IMR-90 (cell line): ENCODE measurements at places on chromosomes 6 and 20. TPM values are rescaled to one million over a fixed set of nuclear protein-coding genes. Genes with fewer than 3 reads are reported as not detected.

- no peak for DNase-seq
These were observed 470.9 kb downstream of the TFAP2A start for GRCh38 chr6:9943986-9944385.

DNA sequence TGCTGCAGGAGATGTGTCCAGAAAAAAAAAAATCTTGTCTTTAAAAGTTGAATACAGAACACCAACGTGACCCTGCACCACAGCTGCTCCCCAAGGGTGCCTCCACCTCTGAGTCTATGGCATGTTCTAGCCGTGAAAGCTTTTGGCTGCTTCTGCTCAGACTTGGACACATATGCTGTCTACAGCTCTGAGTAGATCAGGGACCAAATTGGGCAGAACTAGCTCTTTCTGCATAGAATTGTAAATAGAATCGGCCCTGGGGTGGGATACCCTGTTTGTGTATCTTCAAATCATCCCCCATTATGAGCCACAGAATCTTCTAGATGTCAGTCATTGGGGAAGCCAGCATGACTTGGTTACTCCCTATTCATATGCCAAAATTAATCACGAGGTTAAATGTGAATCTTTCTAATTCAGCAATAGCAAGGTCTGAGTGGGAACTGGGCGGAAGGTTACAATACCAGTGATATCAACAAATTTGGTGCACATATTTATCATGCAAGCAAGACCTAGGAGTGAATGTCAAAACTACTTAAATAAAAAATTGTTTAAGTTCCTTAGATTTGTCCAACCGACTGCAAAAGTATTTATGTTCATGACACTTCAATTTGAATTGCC, 302.8 kb downstream of the KIF16B start:
- no peak for DNase-seq

- DNase-seq: no peak
These were observed 714.1 kb downstream of the DHX35 start for GRCh38 chr20:39676241-39676640.

GRCh38 chr20:49118307-49118706, 69.8 kb downstream of the STAU1 start:
- DNase-seq: no peak

DNA sequence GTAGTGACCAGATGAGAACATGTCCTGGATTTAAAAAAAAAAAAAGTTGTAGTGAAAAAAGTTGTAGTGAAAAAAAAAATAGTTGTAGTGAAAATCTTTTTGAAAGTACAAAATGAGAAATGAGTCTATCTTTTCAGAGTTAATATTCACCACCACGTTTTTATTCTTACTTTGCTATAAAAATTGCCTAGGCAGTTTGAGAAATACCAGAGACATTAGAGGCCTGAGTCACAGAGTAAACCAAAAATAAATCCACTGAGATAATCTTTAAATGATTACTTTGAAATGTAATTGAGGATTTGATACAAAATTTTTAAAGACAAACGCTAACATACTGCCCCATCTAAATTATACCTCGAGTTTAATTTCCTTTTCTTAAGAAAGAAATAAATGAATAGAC, 101.2 kb upstream of the TIAM2 start:
- DNase-seq: peak; percentile 38

DNA sequence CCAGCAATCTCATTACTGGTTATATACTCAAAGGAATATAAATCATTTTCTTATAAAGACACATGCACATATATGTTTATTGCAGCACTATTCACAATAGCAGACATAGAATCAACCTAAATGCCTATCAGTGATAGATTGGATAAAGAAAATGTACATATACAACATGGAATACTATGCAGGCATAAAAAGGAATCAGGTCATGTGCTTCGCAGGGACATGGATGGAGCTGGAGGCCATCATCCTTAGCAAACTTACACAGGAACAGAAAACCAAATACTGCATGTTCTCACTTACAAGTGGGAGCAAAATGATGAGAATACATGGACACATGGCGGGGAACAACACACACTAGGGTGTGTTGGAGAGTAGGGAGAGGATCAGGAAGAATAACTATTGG, 58.1 kb upstream of the FBXO30 start:
- no peak for DNase-seq

- peak; percentile 69 for DNase-seq
These were observed 203.5 kb downstream of the KCNQ5 start for GRCh38 chr6:72825315-72825911.

DNA sequence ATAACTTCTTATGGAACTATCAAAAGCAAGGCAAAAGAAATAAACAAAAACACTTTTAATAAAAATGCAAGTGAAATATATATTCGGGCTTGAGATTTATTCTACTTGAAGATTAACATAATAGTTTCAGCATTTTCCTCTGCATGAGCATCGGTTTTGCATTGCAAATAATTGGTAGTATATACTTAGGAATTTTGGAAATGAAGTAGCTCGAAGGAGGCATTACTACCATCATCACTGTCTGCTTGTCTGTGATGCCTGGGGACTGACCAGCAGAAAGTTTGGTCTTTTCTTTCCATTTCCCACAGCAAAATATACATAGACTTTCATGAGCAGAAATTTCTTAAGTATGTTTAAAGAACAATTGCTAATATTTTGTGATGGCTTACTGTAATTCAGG, 570.7 kb downstream of the HTR1B start:
- no peak for DNase-seq

DNA sequence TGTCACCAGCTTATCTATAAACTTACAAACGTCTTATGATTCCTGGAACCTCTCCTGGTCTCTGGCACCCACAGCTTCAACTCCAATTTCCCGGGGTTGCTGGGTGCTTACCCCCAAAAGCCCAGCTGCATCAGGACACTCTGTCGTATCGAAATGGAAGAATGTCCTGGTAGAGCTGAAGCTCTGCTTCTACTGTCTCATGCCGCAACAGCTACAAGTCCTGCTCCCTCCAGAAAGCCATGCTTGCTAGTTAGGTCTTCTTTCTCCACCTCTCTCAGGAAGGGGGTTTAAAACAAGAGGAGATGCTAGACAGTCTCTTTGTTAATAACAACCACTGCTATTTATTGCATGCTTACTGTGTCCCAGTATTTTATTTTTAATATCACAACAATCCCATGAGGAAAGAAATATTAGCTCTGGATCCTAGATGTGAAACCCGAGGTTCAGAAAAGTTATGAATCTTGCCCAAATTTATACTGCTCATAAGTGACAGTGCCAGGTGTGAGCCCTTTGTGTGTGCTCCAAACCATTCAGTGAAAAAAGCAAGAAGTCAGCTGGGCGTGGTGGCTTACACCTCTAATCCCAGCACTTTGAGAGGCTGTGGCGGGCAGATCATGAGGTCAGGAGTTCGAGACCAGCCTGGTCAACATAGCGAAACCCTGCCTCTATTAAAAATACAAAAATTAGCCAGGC, 82.3 kb upstream of the GCM1 start:
- no peak for DNase-seq

DNA sequence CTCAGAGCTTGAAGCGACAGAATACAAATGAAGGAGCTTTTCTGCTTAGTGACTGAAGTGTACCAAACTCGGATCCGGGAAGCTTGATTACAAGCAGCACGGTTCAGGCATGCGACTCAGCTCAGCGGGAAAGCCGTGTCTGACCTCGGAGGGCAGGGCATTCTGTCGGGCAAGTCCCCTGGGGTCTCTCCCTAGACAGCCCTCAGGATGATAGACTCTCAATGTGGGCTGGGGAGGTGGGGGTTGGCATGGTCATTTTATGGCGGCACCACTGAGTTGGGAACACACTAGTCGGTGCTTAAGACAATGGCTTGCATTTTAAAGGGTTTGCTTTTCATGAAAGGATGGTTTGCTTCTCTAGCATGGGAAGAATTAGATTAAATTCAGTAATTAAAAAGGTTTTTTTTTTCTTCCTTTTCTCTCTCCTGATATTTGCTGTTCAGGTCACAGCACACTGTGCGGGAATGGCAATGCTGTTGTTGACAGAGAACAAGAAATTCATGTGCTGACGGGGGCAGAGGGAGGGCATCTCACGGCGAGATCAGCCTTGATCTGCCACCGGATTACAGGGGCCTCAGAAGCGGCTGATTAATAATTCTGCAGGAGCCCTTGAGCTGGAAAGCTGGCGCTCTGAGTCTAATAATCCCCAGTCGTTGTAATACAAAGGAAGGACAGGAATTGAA, 80.7 kb upstream of the TRAF3IP2 start:
- DNase-seq: no peak

DNA sequence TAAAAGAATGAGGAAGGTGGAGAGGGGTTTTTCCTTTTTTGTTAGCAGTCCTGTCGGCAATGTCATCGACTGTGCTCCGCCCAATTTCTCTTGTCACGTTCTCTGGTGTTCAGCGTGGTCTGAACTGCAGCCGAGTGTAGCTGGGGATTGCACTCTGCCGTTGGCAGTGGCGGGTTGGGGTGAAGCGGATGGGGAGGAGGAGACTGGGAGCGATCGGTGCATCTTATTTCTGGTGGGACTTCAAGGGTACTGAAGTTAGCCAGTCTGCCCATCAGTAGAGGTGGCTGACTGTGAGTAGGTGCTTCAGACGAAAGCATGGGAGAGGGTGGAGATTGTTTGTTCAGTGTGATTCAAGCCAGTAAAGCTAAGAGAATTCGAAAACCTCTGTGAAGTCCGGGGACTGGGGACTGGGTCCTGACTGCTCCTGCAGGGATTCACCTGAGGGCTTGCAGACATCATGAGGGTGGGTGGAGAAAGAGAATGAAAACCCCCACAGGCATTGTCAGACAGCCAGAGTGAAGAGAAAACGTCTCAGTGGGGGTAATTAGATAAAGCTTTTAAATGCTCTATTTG, 5.1 kb downstream of the RREB1 start:
- DNase-seq: no peak

GRCh38 chr6:26323525-26324294, 41.3 kb upstream of the BTN3A2 start:
- DNase-seq: no peak

GRCh38 chr20:19497064-19497463, 261.0 kb upstream of the RIN2 start:
- DNase-seq: peak; percentile 6

- no peak for DNase-seq
These were observed at the start of gene TCF15 for GRCh38 chr20:610130-611046. Gene TCF15, minus strand, starts transcription at chr20:610309. Its CDS starts 72 bp downstream, at chr20:610237.

GRCh38 chr20:25495189-25495824, 87.8 kb downstream of the GINS1 start:
- DNase-seq: no peak

DNA sequence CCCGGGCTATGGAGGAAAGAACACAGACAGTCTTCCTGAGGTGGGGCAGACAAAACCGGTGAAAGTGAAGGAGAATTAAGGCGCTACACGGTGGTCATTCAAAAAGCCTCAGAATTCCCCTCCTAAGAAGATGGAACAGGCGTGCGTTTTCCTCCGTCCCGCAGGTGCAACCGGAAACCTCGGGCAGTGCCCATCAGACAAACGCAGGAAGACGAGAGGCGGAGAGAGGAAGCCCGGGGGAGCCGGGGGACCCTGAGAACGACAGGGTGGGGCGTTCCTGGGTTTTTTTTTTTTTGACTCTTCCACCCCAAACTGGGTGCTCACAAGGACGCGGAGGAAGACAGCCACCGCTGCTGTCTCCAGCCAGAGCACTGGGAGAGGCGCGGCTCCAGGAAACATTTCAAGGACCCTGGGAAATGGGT, 25.4 kb downstream of the TTLL2 start:
- no peak for DNase-seq

GRCh38 chr6:125789576-125790357, 993 bp upstream of the NCOA7 start:
- peak; percentile 44 for DNase-seq

DNA sequence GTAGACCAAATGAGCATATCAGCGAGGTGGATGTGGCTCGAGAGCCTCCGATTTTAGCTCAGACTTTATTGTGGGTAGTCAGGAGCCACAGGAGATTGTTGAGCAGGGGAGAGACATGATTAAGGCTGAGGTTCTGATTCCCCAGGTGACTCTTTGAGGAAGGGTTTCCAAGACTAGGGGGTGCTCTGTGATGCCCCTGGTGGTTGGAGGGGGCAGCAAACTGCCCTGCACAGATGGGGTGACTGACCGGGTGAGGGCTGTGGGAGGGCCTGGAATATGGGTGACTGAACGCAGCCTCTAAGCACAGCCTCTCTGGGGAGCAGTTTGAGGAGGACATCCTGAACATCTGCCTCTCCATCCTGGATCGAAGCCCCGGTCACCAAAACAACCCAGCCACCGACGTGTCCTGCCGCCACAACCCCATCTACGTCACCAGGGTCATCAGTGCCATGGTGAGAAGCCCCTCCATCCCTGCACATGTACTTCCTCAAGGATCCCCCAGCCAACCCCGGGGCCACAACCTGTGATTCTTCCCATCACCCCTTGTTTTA, 17.0 kb downstream of the TGM6 start:
- DNase-seq: no peak

DNA sequence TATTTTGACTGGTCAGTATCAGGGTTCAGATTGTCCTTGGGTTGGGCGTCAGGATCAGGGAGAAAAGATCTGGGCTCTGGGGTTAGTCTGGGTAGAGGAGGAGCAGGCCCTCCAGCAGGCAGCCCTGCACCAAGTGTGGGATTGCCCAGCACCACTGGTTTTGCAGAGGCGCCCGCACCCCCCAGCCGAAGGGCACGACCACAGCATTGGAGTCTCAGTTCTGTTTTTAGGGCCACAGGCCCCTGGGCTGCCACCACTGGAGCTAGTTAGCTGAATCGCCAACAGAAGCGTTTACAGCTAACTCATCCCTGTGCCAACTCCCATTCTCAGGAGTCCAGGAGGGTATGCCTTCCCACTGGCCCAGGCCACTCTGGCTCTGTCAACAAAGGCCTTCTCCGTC, 84.2 kb downstream of the TCP11 start:
- no peak for DNase-seq

DNA sequence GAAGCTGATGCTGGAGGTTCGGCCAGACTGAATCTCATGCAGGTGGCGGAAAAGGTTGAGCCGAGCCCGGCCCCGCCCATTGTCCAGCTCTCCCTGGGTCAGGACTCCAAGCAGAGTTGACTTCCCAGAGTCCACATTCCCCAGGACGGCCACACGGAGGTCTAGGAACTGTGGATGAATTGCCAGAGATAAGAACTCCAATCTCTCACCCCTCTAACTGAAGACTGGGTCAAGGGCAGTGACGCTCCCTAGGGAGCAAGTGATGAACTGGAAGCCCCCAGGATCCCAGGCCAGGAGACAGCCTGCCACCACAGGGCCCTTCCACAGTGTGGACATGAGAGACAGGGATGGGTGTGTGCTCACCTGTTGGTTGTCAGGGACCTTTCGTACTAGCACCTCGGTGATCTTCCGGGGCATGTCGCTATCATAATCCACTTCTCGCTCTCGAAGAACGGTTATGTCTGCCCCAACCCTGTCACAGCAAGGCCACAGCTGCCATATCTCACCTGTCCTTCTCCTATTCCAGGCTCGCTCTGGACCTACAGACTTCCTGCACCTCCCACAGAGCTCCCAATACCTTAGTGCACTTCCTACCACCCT, 3.6 kb downstream of the GTPBP2 start:
- DNase-seq: no peak

GRCh38 chr6:50030350-50030749, 8.6 kb upstream of the DEFB110 start:
- DNase-seq: no peak

GRCh38 chr6:90304308-90304707, 7.7 kb upstream of the BACH2 start:
- no peak for DNase-seq

- DNase-seq: peak; percentile 27
These were observed 191.2 kb upstream of the SOX4 start for GRCh38 chr6:21402368-21402767.

SIRPG gene
- not detected in 2 replicates for polyA plus RNA-seq

UBE2C gene
- 120 and 124 TPM in 2 replicates for polyA plus RNA-seq

MATN4 gene
- polyA plus RNA-seq: 0.12 and 0.13 TPM in 2 replicates

LAMA4 gene
- 28.9 and 33.9 TPM in 2 replicates for polyA plus RNA-seq

C6orf52 gene
- polyA plus RNA-seq: 0.31 TPM in 1 of 2 replicates, not detected in the other

PRKN gene
- polyA plus RNA-seq: 0.09 and 0.15 TPM in 2 replicates

TMEM14A gene
- 20.9 and 25.1 TPM in 2 replicates for polyA plus RNA-seq

DNAH8 gene
- not detected in 2 replicates for polyA plus RNA-seq

BHLHE23 gene
- not detected in 2 replicates for polyA plus RNA-seq

BMP6 gene
- polyA plus RNA-seq: 0.19 TPM in 2 replicates
